Activated T-cell treated with anti-CD3 and anti-CD28 coated beads for 24 hours (primary cell): ENCODE measurements at places on chromosomes 2 and 18.

- DNase-seq = no peak
These were observed 144.6 kb downstream of the QPCT start for GRCh38 chr2:37489041-37489456.

- no peak for DNase-seq
These were observed 56.8 kb downstream of the SMAD2 start for GRCh38 chr18:47873625-47874024.

- no peak for DNase-seq
These were observed 104.4 kb upstream of the SLC35G4 start for GRCh38 chr18:11504962-11505361.

GRCh38 chr2:120566331-120567035, 169.2 kb upstream of the GLI2 start:
- DNase-seq = no peak

GRCh38 chr18:59273759-59274532, 692 bp upstream of the RAX start:
- no peak for DNase-seq

DNA sequence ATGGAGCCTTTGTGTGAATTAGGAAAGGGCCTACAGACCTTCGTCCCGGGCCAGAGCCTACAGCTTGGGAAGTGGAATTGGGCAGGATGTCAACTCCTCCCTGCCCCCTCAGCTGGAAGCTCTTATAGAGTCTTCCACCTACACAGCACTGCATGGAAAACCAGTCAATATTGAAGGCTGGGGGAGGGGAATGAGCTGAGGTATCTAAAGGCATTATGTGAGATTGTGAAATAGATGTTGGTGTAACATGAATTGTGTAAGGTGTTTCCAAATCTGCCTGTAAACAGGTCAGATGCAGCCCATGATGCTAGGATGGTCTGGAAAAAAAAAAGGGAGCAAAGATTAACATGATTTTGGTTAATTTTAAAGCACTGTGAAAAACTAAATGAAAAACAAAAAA, 433.5 kb upstream of the POU3F3 start:
- DNase-seq = no peak

GRCh38 chr2:36963734-36964133, 2.6 kb downstream of the STRN start:
- no peak for DNase-seq

- no peak for DNase-seq
These were observed 11.6 kb downstream of the B3GNT2 start for GRCh38 chr2:62207491-62207890.

- no peak for DNase-seq
These were observed 12.6 kb upstream of the ICA1L start for GRCh38 chr2:202883987-202884675.

- DNase-seq = no peak
These were observed 57.3 kb upstream of the EML6 start for GRCh38 chr2:54666131-54666633.

DNA sequence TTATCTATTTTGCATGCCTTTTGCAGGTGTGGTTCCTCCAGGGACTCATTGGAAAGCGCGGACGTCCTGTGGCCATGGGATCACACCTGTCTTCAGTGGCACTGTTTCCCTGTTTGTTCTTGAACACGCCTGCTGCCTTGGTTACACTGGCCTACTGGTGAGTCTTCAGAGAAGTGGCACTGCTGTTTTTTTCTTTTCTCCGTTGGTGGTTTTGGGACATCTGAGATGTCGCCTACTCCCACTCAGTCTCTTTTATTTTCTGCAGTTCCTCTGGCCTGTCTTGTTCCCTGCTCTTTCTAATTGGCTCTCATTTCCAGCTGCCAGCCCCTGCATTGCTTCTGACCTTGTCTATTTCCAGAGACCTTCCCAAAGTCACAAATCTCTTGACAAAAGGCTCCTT, 35.7 kb upstream of the POU3F3 start:
- no peak for DNase-seq

- DNase-seq = no peak
These were observed 219.4 kb downstream of the HNMT start for GRCh38 chr2:138183705-138184104.

DNA sequence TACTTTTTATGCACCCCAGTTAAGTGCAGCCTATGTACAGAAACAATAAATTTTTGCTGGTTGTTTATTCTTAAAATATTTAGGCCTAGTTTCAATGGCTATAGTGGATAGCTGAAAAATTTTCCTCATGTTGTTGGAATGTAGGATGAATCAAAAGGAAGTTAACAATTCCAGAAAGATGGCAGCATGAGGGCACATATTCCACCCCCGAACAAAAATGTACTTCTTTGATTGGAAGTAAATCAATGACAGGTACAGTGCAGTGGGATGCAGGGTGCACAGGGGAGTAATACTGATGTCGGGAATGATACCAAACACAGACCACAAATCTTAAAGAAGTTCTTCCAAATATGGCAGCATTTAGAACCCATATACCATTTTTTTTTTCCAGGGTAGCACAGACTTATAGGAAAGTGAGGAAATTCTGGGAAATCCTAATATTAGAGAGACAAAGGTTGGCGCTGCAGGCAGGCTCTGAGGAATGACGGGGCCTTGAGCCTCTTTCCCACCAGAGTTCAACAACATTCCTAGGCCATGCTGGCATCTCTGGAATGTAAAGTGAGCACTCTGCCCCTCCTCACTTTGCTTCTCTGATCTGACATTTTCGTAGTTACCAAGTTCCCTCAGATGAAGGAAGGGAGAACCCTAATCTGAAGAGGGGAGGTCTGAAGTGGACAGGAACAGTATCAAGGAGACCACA, 36.6 kb upstream of the IKZF2 start:
- no peak for DNase-seq

- DNase-seq = no peak
These were observed 172.4 kb downstream of the ZNF516 start for GRCh38 chr18:76322686-76323085.
